NCI-H2081 (cell line): ENCODE measurements at places on chromosomes 13 and 19.
A peak's percentile ranks its signal among the peaks of the same experiment; 100 is the strongest.

GRCh38 chr19:53881482-53882390 is at the start of gene PRKCG:
Gene PRKCG (plus strand): TSS chr19:53882197. CDS start chr19:53882495, 298 bp downstream.
- no peak for DNase-seq

DNA sequence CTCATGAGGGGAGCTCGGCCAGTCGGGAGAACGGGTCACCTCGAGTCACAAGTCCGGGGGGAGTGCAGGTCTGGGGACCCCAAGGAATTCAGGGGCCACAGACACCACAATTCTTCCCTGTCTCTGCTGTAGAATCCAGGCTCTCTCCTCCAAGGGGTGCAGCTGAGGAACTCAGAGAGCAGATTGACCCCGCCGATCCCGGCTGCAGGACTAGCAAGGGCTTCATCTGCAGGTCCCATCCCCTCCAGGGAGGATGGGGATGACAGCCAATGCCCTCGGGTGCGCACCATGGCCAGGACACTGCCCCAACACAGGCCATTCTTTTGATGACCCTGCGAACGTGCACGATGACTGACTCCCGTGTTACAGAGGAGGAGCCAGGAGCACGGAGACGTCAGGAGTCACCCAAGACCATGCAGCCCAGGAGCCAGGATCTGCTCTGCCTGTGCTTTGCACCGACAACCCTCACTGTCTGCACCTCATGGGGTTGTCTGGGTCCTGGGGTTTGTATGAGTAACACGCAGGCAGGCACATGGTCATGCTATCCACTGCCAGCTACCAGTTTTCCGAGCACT is 48.5 kb upstream of the TUBGCP3 start:
- DNase-seq: no peak

- DNase-seq: no peak
These were observed 278.3 kb downstream of the TEX29 start for GRCh38 chr13:111598747-111599146.

DNA sequence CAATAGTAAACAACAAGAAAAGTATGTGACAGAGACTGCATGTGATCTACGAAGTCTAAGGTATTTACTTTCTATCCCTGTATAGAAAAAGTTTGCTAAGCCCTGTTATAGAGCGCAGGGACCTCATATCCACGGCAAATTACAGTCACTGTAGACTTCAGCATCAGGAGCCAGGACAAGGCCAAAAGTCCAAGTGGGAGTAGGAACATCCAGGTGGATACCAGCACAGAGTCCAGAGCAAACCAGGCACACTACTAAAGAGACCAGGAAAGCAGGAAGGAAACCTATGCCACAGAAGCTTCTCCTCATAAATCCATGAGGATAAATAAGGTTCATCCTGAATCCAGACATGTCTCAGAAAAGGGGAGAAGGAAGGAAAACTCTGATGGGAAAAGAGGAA is 342.2 kb upstream of the HTR2A start:
- no peak for DNase-seq

- DNase-seq: no peak
These were observed 3.8 kb upstream of the ZNF414 start for GRCh38 chr19:8517551-8518442.

GRCh38 chr13:42720113-42720857 is 61.1 kb upstream of the FAM216B start:
- DNase-seq: no peak

GRCh38 chr13:113796211-113796963 is 37.4 kb downstream of the TMEM255B start:
- no peak for DNase-seq

GRCh38 chr19:8481201-8481600 is 21.2 kb downstream of the PRAM1 start:
- no peak for DNase-seq

DNA sequence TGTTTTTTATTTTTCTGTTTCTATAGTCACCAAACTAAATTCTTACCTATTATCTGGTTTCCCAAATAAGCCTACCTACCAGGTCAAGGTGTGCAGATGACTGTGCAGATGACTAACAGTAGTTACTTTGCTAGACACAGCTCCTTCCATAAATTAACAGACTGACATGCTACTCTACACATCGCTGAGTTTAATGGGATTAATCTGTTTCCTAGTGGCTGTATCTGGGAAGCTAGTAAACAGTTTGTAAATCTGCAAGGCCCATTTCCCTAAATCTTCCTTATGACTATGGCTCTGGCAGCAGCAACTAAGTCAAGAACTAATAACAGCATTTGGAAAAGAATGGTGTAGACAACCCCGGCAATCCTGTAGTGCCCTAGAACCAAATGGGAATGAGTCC is 27.9 kb downstream of the MIPEP start:
- no peak for DNase-seq

GRCh38 chr19:54877471-54877870 is 3.4 kb downstream of the FCAR start:
- DNase-seq: no peak

GRCh38 chr13:20489185-20489820 is 36.4 kb downstream of the CRYL1 start:
- DNase-seq: no peak

DNA sequence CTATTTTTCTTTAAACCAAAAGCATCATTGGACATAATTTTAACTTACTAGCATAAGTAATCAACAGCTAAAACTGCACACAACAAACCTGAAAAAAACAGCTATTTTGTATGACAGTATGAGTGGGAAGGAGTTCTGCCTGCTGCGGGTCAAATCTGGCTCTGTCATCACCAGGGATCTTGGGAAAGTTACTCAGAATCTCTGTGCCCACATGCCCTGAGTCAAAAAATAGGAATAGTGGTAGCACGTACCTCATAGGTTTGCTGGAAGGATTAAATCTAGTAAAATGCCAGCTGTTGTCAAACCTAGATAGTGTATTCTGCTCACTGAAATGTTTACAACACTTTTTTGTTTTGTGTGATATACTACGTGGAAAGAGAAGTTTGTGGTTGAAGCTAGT is 1.1 kb downstream of the CLN5 start:
- DNase-seq: no peak

DNA sequence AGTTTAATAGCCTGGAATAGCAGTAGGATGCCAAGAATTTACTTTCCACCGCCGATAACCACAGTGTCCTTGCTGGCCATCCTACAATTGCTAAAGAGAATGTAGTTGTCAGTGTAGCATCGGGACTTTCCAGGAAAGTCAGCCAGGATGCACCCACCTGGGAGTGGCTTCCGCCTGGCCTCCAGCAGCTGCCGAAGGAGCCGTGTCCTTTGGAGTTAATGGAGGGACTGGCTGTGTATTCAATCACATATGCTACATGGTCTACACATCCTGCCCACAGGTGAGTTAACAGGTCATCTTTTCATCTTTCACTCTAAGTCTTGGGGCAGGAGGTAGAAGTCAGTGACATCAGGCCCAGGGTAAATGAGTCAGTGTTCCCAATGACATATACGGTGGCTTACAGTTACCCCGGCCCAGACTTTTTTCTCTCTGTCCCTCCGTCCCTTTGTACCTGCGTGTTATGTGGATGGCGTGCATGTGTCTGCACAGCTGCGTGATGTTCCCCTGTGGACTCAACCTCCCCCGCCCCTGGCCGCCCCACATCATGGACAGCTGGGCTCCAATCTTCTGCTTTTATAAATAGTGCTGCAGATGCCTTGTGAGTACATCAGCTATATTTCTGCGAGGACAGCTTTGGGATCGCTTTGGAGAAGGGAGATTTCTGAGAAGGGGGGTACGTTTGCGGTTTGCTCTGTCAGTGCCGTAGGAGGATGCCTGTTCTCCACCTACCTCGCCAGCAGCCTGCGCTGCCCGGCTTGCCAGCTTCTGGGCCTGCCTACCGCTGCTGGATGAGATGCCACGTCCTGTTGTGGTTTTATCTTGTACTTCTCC is 63.1 kb downstream of the ATP11A start:
- DNase-seq: no peak

DNA sequence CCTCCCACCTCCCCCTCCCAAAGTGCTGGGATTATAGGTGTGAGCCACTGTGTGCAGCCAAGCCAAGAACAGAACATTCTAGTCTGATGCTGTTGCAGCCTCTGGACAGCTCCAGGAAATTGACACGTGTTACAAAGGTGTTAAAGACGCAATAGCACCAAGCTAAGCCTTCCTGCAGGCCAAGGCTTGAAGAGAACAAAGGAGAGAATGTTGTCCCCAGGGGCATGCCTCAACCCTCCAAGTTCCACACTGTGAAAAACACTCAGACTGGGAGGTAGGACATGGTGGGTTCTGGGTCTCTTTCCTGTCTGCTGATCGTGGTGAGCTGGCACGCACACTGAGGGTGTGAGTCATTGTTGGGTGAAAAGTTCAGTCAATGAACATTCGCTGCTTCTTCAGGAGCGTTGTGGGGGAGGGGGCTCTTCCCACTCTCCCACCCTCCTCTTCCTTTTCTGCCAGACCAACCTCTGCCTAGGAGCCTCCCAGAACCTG is 5.3 kb upstream of the PTPRS start:
- DNase-seq: no peak

GRCh38 chr13:71758828-71759227 is 108.2 kb downstream of the DACH1 start:
- DNase-seq: peak; percentile 1

GRCh38 chr13:45918597-45918996 is 67.0 kb upstream of the SIAH3 start:
- DNase-seq: no peak

DNA sequence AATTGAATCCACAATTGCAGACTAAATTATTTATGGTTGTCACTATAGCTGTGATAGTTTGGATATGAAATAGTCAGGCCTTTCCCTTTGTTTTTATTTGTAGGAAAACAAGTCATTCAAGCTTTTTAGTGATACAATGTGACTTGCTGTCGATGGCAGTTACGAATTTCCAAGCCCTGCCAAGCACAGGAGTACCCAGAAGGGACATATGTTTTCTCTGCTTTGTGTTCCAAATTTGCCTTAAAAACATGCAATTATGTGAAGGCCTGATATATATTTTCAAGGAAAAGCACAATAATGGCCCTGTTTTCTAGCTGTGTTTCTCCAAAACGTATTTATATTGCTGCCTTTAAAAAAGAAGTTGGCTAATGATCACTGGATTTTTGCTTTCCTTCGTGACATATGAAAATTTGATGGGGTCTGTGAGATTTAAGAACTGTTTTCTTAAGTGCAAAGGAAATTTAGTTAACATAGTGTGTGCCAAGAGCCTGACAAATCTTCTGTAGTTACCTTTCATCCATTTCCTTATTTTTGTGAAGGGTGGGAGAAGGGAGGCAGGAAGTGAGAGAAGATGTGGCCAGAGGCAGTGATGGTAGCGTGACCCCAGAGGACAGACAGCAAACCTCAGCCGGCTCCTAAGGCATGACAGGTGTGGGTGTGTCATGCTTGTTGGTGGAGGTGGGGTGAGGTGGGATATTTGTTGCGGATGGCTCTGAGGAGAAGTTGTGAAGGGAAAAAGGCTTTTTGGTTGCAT is 79.6 kb downstream of the TEX26 start:
- DNase-seq: no peak

DNA sequence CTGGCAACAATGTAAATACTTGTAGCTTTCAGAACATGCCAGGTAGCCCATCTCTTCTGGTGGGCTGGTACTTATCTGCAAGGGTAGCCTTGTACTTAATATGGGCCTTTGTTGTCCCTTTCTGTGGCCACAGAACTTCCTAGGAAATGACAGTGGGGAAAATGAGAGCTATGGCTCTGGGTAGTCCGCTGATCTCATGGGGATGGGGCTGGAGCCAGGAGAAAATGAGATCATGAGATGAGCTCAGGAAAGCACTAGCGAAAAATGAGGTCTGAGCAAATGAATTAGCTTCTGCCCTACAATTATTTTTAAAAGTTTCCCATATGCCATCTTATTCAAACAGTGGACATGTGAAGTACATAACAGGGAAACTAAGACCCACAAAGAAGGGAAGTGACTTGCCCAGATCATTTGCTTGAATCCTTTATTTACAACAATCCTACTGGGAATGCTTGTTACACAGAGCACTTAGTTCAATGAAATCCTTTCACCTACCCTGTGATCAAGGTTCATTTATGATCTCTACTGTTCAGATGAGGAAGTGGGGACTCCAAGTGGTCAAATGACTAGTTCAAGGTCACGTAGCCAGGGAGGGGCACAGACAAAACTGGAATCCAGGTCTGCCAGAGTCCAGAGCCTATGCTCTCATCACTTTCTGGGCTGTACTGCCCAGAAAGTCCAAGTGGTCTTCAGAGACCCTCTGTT is 87.1 kb downstream of the PTPRS start:
- DNase-seq: no peak

- DNase-seq: peak; percentile 62
These were observed 11.1 kb upstream of the SHISA2 start for GRCh38 chr13:26062853-26063444.

DNA sequence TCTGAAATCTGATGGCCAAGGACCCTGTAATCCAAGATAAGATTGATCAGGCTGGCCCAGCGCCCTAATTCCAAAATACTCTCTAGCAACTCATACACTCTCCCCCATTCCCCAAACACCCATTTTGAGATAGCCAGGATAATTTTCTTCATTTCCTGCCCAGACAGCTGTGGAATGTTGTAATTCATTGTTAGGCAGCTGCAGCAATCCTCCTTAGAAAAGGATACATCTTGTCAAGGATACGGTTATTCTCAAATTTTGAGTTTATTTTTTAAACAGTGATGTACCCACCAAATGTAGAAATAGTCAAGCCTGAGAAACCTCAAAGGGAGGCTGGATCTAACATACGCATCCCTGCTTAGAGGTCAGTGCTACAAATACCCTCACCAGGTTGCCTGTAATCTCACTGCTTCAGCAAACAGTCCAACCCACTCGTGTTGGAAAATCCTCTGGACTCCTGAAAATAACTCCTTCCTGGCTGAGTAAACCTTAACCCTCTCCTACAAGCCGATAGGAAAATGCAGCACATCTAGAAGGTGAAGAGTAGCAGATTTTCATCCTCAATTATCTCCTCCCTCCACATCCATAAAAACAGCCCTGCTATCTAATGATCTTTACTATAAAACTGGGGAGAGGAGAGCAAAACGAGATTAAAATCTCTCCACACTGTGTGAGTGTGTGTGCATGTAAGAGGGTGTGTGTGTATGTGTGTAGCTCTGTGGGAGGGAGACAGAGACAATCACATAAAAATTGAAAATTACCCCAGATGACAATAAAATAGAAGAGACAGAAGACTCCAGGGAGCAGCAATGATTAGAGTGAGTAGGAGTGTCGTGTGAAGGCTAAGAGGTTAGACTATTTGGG is 683.1 kb downstream of the DIAPH3 start:
- no peak for DNase-seq

- no peak for DNase-seq
These were observed 10.7 kb upstream of the SPACA4 start for GRCh38 chr19:48595833-48596232.

DNA sequence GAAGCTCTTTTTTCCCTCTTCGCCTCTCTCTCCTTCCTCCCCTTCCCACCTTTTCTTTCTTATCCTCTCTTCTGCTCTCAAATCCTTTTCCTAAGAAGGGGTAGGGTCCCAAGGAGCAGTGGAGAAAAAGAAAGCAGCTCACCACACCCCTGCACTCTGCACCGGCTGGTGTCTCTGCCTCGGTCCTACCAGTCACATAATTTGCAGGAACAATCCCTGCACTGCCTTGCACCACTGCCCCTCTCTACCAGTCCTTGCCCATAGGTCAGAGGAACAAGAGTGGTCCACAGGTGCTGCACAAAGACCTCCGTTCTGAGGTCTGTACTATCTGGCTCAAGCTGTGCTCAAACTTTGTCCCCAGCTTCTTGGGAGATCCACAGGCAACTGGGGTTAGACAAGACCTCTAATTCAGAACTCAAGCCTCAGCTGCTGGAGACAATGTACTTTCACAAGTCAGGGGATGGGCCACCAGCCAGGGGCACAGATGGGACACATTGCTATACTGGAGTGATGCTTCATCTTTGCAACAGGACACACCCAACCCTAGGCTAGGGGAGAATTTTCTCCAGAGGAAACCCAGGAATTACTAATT is 125.4 kb upstream of the ZNF507 start:
- no peak for DNase-seq
